Fibroblast of skin of left quadriceps (primary cell): ENCODE measurements at places on chromosomes 7 and 10.

- no peak for DNase-seq
These were observed 10.8 kb downstream of the MYL10 start for GRCh38 chr7:101618207-101618839.

DNA sequence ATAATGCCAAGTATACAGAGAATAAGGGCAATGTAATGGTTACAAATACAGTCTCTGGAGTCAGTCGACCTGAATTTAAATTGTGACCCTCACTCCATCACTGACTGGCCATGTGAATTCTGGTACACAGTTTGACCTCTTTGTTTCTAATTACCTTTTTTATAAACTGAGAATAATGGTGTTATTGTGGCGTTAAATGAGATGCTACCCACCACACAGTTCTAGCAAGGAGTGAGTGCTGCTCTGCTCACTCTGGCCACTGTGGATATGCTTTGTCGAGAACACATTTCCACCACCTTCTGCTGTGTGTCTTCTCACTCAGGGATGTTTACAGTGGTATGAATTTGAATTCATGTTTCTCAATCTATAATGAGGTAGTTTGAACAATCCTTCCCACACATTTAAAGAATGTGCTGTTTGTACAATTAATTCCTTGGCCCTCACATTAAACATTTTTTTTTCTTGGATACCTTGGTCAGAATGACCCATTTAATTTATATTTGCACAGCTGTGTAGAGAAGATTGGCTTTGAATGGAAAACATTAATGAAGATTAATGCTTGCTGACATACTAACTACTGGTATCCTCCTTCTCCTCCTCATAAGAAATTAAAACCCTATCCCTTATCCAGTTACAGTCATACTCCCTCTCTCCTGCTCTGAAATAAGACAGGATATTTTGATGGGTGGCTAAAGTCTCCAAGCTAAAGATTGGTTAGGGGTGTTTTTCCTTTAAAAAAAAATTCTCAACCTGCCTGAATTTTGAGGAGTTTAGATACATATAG, 42.4 kb downstream of the PLCE1 start:
- no peak for DNase-seq

DNA sequence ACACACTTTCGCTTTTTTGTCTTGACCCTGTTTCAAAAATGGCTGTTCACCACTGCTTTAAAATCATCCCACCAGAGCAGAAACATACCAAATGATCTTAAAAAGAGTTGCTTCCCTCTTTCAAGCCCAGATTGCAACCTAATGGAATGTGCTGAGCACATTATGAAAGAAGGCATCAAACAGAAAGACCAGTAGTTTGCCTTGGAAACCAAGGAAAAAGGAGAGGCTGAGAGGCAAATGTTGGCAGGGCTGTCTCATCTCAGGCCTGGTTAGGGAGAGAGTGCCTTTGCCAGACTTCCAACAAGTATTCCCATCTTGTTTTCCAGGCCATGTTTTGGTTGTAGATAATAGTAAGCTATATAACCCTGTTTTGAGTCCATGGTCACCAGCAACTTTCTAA, 64.3 kb downstream of the ABCB4 start:
- no peak for DNase-seq

DNA sequence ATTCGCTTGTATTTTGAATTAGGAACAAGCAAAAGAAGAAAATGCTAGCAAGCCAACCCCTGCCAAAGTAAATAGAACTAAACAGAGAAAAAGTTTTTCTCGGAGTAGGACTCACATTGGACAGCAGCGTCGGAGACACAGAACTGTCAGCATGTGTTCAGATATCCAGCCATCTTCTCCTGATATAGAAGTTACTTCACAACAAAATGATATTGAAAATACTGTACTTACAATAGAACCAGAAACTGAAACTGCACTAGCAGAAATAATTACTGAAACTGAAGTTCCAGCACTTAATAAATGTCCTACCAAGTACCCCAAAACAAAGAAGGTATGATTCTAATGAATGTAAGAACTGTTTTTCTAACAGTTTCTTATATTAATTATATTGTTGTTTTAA, 87.9 kb downstream of the KMT2E start:
- DNase-seq = no peak

DNA sequence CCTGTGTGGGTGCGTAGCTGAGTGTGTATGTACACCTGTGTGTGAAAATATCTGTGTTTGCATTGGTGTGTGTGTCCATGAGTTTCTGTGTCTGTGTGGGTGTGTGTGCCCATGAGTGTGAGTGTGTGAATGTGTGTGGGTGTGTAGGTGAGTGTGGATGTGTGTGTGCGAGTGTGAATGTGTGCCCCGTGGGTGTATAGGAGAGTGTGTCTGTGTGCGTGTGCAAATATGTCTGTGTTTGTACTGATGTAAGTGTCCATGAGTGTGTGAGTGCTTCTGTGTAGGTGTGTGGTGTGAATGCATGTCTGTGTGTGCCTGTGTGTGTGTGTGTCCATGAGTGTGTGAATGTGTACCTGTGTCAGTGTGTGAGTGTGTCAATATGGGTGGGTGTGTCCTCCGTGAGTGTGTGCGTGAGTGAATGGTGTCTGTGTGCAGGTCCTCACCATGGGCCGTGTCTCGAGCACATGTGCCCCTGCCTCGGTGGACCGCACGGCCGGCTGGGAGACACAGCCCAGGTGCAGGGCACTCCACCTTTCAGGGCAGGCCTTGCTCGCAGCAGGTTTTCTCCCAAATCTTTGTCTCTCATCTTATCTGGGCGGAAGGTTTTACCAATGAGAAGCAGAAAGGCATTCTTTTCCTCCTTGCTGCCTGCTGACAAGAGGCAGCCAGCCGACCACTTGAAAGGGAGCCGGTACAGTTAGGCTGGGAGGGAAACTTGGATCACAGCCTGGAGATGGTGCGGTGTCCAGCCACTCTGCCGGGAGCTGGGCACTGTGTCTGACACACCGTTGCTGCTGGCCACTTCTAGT, 107.1 kb upstream of the FAM20C start:
- DNase-seq = no peak

GRCh38 chr7:41418337-41418736, 284.6 kb downstream of the INHBA start:
- no peak for DNase-seq

DNA sequence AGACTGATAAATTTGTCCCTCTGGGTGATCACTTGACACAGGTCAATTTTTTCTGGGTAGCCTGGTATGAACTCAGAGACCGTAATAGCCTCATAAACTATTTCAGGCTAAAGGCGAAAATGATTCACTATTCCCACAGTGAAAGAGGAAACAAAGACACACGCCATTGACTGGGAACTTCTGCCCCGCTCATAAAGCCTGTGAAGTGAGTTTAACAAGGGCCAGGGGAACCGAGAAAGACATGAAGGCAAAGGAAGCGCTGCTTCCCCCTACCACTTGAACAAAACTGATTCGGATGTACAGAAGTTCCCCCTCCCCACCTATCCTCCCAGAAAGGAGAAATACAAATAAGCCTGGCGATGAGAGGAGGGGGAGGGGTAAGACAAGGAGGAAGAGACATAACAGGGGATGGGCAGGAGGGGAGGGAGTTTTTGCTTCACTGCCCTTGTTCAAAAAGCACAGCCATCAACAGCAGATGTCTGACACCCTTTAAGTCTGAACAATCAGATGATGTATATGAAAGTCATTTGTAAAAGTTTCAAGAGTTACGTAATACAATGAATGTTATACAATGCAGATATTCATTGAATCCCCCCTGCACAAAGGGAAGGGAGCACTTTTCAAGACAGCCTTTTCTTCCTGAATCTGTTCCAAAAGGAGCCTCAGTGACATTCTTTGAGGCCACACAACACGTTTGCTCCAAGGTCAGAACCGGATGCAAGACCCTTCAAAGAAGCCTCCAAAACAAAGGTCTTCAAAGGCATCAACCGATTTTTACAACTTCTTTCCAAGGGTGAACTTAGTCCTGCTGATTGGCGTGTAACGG, 734 bp downstream of the ABCB4 start:
- DNase-seq = peak; percentile 22

GRCh38 chr10:20166096-20166675, 350.0 kb downstream of the PLXDC2 start:
- no peak for DNase-seq

GRCh38 chr7:101629171-101629570, at the start of gene MYL10:
Gene MYL10, minus strand, starts transcription at chr7:101629296. Its CDS starts 178 bp downstream, at chr7:101629118.
- no peak for DNase-seq

DNA sequence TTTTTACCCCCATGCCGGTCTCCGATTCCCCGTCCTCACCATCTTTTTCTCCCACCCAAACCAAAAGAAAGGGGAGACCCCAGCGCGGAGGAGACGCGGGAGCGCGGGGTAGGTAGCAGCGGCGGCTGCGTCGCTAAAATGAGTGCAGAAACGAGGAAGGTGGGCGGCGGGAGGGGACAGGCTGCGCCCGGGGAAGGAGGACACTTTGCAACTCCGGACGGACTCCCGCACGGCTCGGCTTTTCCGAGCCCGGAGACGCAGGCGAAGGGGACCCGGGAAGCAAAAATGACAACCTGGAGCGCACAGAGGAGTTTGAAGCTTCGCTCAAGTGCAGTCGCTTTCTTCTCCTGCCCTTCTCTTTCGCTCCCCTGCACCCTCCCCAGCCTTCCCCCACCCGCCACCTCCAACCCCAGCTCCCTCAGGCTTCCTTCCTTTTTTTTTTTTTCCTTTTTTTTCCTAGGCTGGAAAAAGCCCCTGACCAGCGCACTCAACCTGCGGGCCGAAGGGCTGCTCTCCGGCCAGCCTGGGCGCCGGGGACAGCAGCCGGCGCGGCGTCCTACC, 453 bp downstream of the SFMBT2 start:
- DNase-seq = no peak

- DNase-seq = no peak
These were observed 80.8 kb downstream of the ZNF92 start for GRCh38 chr7:65454469-65454868.

DNA sequence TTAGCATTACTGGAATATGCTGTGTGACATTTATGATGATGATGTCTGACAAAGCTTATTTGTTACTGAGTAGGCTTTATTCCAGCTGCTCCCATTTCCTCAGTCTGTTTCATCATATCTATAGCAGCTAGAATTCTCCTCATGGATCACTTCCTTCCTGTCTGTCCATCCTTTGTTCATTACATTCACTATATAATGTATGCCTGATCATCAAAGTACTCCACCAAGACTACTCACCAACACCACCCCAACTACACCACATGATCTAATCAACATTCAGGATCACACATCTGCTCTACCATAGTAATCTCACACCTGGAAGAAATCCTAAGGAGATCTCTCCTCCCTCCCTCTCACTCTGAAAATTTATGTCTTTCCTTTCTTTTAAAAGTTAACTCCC, 61.3 kb downstream of the APBB1IP start:
- no peak for DNase-seq

GRCh38 chr7:6516387-6516983, 34.8 kb downstream of the GRID2IP start:
- peak; percentile 50 for DNase-seq

- no peak for DNase-seq
These were observed 419.5 kb upstream of the SORCS1 start for GRCh38 chr10:107583974-107584373.

- DNase-seq = no peak
These were observed 17.0 kb upstream of the TRIM8 start for GRCh38 chr10:102627291-102627735.

DNA sequence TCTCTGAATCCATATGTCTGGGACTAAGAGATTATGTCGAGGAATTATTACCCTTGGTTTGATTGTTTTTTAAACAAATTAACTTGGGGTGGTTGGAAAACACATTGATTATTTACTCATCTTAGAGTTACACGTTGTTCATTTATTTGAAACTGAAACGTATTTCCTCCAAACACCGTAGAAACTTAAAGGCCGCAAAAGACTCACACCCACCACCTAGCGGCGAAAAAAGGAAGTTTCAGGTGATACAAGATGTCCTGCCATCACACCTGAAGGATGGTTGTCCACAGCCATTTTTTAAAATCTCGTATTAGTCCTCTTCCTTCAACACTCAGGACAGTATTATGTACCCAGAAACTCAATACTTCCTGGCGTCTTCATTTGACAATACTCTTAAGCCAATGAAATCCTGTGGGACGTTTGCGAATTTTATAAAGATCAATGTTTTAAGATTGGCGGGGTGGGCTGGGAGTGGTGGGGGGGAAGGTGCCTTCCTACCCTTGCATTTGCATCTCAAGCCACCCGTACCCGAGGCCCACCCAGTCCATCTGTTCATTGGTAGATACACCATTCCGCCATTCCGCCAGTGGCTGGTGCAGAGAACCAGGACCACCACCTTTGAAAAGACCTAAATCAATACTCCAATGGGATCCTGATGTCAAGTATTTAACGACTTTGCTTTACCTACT, 1.4 kb upstream of the LCOR start:
- peak; percentile 37 for DNase-seq

DNA sequence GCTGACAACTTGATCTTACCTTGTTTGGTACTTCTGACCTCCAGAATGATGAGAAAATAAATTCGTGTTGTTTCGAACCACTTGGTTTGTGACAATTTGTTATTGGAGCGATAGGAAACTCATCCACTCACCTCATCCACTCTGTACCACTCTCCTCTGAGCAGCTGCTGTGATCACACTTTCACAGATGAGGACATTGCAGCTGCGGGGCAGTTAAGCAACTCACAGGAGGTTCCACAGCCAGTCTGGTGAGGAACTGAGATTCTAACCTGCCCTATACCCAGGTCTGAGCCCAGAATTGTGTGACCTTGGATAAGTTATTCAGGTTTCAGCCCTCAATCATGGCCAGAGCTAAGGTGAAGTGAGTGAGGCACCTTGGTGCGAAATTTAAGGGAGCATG, 35.2 kb downstream of the BTBD16 start:
- no peak for DNase-seq

DNA sequence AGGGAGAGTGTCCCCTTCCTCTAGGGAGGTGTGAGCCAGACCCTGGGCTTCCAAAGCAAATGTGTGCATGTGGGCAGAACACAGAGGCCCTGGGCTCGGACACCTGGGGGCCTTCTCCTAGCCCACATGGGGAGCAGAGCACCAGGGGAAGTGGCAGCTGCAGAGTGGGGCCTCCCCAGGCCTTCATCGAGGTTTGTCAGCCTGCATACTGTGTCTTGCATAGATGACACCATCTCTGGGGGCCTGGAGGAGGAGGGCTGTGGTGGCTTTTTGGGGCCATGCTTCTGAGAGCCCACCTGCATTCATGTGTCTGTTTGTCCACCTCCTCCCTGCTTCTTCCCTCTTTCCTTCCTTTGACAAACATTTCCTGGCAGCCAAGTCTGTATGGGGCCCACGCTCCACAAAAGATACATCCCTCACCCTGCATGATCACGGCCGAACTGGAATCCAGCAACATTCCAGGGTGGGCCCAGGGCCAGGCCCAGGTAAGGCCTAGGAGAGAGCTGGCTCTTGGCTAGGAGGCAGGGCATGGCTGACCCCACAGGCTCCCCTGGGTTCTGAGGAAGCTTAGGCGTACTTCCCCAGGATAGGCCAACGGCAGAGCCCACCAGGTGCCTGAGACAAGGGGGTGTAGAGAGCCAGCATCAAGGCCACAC, 79.2 kb downstream of the ZMIZ1 start:
- DNase-seq = no peak
